ENCODE measurements at places on chromosomes 2 and 18.

- no peak for DNase-seq
Measured at GRCh38 chr2:127404466-127405254, 13.6 kb upstream of the PROC start.

DNA sequence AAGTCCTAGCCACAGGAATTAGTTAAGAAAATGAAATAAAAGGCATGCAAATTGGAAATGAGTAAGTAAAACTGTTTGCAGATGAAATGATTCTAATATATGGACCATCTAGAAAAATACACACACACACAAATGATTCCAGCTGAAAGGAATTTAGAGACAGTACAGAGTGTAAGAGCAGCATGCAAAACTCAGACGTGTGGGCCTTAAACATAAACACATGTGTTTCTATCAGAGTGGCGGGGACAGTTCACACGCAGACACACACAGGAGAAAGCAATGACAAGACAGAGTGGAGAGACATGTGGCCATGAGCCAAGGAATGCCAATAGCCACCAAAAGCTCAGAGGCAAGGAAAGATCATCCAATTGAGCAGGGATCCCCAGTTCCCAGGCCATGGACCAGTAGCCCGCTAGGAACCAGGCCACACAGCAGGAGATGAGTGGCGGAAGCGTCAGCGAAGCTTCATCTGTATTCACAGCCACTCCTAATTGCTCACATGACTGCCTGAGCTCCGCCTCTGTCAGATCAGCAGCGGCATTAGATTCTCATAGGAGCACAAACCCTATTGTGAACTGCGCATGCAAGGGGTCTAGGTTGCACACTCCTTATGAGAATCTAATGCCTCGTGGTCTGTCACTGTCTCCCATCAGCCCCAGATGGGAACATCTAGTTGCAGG is 155.4 kb downstream of the ARL4C start:
- no peak for DNase-seq

DNA sequence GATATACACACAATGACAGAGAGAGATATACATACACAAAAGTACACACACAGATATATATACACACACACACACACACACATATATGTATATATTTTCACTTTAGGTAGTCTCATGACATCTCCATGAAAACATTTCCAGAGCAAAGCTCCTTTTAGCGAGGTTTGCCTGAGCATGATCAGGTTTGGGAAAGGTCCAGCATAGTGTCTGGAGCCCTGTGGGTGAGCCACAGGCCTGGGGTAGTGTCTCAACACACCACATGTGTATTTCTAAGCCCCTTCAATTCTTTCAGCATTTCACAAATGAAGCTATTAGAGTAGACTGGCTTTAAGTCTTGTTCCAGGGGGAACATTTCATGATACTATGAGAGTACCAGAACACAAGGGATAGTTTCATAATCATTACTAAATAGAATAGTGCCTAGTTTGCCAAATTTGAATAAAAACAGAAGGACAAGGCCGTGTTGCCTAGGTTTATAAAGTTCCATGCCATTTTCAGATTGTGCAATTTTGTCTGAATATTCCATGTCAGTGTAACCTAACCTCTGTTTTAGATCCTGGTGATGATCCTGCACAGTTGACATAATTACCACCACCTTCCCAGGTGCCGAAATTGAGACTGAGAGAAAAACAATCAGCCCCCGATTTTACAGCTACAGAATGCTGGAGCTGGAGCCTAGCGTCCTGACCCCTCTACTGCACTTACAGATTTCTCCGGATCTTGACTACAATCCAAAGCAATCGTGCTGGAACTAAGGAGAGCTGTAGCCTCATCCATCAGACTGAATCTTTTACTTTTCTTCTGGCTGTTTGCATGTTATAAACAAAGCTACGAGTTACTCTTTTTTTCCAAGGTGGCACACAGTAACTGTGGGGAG is 332.7 kb downstream of the CYRIA start:
- DNase-seq: no peak

GRCh38 chr2:206940546-206940945 is 1.2 kb downstream of the CPO start:
- no peak for DNase-seq
